ENCODE measurements at places on chromosomes 13 and 19. TPM values are rescaled to one million over a fixed set of nuclear protein-coding genes. Genes with fewer than 3 reads are reported as not detected.

LCP1 gene
- 10.1 TPM for polyA plus RNA-seq

DNA sequence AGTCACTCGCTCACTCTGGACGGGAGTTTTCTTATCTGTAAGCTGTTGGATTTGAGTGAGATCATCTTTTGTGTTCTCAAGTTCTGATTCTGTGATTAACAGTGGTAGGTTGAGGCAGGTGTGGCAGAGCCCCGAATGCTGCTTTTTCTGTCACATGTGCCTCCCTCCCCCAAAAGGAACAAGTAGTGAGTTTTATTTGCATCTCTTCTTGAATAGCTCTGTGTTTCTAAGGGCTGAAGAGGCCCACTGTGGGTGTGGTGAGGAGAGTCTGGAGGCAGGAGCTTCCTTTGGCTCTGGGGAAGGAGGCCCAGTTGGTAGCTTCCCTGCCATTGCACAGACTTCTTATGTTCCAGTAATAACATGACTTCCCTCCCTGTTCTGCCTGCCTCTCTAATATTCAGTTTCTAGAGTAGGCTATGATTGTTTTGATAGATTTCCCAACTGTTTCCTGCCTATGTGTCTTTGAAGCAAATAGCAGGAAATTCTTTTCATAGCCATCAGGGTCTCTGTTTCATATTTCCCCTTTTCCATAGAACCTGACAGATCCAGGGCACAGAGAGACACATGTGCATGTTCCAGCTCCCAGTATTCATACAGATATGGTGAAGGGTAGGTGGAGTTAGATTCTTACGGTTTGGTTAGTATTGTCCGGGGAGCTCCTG lies 23.9 kb upstream of the CXCL17 start:
- DNase-seq, result no peak

NKG7 gene
- 2.7 TPM for polyA plus RNA-seq

DNA sequence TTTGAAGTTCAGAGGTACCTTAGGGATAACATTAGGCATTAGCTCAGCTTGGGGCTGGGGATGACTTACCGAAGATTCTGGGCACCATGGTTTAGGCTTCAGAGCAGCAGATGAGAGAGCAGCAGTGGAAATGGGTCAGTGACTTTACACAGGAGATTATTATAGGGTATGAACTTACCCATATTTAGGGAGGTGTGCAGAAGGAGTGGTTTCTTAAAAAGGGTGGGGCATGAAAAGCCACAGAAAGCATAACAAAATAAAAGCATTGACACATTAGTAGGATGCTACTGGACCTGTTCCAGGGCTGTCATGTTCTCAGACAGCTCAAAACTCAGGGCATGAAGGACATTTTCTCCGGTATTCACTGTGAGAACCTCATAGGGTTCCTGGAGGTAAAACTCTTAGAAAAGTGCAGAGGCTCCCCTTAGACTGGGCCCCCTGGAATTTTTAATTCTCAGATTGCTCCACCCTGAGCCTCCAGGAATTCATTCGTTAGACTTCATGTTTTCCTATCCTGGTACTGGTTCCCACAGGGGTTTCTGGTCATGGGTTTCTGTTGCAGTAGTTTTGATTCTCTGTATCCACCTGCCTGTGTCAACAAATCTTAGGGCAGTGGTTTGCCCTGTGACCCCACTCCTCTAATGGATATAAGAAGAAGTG lies 20.7 kb downstream of the IGFL1 start:
- DNase-seq, result no peak

GRCh38 chr13:34217343-34218025 lies 399.5 kb downstream of the RFC3 start:
- DNase-seq, result no peak

DNA sequence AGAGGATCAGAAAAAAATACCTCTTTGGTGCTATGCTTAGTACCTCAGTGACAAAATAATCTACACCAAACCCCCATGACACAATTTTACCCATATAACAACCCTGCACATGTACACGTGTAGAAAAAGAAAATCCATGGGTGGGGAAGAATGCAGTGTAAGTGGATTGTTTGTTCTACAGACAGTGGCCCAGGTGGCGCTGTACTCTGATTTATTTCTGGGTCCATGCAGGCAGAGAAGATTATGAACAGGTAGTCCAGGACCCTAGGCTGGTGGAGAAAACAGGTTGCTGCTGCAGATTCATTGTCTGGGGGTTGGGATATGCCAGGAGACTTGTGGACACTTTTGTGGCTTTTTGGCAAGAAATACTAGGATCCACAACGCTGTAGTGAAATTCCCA lies 9.1 kb downstream of the ZNF100 start:
- DNase-seq, result no peak

Data from left renal cortex interstitium (tissue), 4 donors.